ENCODE measurements at places on chromosomes 5 and 9. TPM values are rescaled to one million over a fixed set of nuclear protein-coding genes. Genes with fewer than 3 reads are reported as not detected.

IFNA21 gene
- not detected for total RNA-seq

DNA sequence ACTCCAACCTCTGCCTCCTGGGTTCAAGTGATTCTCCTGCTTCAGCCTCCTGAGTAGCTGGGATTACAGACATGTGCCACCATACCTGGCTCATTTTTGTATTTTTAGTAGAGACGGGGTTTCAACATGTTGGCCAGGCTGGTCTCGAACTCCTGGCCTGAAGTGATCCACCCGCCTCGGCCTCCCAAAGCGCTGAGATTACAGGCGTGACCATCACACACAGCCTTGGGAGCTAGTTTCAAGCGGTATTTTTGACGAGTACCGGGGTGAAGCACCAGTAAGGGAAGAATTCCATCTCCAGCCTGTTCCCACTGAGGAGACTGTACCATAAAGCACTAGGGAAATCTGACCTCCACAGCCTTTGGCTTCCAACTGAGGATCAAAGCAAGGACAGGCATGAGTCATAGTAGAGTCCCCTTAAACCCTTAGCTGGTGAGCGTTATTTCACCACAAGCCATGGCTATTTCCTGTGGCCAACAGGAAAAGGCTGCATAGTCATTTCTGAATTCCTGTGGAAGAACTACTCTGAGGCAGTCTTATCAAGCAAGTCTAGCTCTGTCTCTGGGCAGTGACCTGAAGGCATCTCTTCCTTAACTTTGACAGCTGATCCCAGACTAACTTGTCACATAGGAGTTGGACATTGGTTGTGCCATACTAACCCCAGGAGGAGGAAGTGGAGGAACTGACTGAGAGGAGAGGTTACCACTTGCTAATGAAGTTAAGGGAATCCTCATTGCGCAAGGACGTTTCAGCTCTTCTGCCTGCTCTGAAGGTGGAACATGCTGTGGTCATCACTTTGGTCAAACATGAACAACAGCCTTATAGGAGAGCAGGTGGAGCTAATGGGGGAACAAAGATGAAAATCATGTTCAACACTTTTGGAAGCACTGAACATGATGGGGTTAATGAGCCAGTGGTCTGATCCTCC is 85.8 kb upstream of the DMRT1 start:
- no peaks in the 10 kb centered on the region for H3K36me3 ChIP-seq
- peak; percentile 11 for DNase-seq
- H3K27ac ChIP-seq = no peak overlapping the region
- H3K4me3 ChIP-seq = no peak overlapping the region
- H3K4me1 ChIP-seq = peaks cover 31% of the 10 kb centered on the region
- peaks cover 5% of the 10 kb centered on the region for H3K27me3 ChIP-seq

DNA sequence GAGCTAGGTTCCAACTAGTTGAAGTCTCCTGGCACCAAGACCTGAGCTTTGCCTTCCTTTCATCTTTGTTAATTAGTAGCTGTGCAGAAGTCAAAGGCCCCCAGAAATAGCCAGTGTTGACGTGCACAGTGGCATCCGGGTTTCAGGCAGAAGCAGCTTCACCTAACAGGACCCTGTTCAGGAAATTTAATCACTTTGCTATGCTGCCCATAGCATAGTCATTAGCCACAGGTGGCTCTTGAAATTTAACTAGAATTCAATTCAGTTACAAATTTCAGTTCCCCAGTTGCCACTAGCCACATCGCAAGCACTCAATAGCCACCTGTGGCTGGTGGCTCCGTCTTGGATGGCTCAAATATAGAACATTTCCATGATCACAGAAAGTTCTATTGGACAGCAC is 179.1 kb downstream of the GOLPH3 start:
- no peak for DNase-seq
- peaks cover 18% of the 10 kb centered on the region for H3K4me1 ChIP-seq
- H3K36me3 ChIP-seq = no peaks in the 10 kb centered on the region
- H3K4me3 ChIP-seq = no peak overlapping the region
- H3K27me3 ChIP-seq = no peaks in the 10 kb centered on the region

NPR3 gene
- 0.24 TPM for total RNA-seq

PPP1R26 gene
- total RNA-seq = 0.96 TPM

EQTN gene
- not detected for total RNA-seq

DNA sequence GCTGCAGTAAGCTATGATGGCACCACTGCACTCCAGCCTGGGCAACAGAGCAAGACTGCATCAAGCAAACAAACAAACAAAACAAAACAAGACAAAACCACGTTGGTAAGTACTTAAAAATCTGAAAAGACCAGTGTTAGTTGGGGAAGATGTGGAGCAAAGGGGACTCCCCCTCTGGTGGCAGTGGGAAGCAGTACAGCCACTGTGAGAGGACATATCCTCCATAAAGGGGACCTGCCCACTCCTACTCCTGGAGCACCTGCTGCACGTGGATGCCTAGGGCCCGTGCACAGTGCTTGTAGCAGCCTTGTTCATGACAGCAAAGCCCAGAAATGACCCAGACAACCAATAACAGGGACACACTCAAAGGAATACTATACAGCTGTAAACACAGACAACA is 17.0 kb upstream of the IPPK start:
- H3K4me3 ChIP-seq = no peak overlapping the region
- no peaks in the 10 kb centered on the region for H3K4me1 ChIP-seq
- no peak overlapping the region for H3K27ac ChIP-seq
- no peak for DNase-seq
- no peaks in the 10 kb centered on the region for H3K27me3 ChIP-seq

All from activated T-cell treated with anti-CD3 and anti-CD28 coated beads, Interleukin-2, amount 50 U/mL, for 72 hours (primary cell).